ENCODE measurements at places on chromosomes 1 and 21. TPM values are rescaled to one million over a fixed set of nuclear protein-coding genes. Genes with fewer than 3 reads are reported as not detected.

CHI3L2 gene
- total RNA-seq, result not detected

EPHA8 gene
- total RNA-seq, result not detected

PNRC2 gene
- total RNA-seq, result 108 TPM

TMOD4 gene
- not detected for total RNA-seq

CD1B gene
- not detected for total RNA-seq

FCGR3B gene
- not detected for total RNA-seq

TBX19 gene
- 0.86 TPM for total RNA-seq

CLEC20A gene
- not detected for total RNA-seq

XKR8 gene
- 6.8 TPM for total RNA-seq

AMIGO1 gene
- total RNA-seq, result 0.97 TPM

SMPDL3B gene
- not detected for total RNA-seq

UROD gene
- total RNA-seq, result 136 TPM

ZNF593OS gene
- 0.32 TPM for total RNA-seq

CA14 gene
- not detected for total RNA-seq

ODR4 gene
- total RNA-seq, result 19.6 TPM

WDR64 gene
- total RNA-seq, result not detected

OXCT2 gene
- 1.7 TPM for total RNA-seq

RIMS3 gene
- 0.32 TPM for total RNA-seq

C1orf35 gene
- total RNA-seq, result 5.8 TPM

C4BPA gene
- total RNA-seq, result not detected

PDE4B gene
- total RNA-seq, result 52.8 TPM

LYPLA2 gene
- total RNA-seq, result 46.7 TPM

PKLR gene
- total RNA-seq, result not detected

RHD gene
- not detected for total RNA-seq

TRIM63 gene
- total RNA-seq, result not detected

CITED4 gene
- 1.7 TPM for total RNA-seq

SLC44A3 gene
- 1.9 TPM for total RNA-seq

SLAMF9 gene
- not detected for total RNA-seq

SLAMF6 gene
- total RNA-seq, result not detected

ALG14 gene
- total RNA-seq, result 6.4 TPM

MYBPH gene
- total RNA-seq, result 0.43 TPM

DCST1 gene
- total RNA-seq, result not detected

CXADR gene
- total RNA-seq, result 0.32 TPM

LENEP gene
- total RNA-seq, result 0.43 TPM

MIXL1 gene
- total RNA-seq, result not detected

PLA2G2F gene
- not detected for total RNA-seq

C1QTNF12 gene
- 0.32 TPM for total RNA-seq

Measured in fibroblast of villous mesenchyme (primary cell).